Testis (tissue), 5 donors: ENCODE measurements at places on chromosomes 16 and 17. TPM values are rescaled to one million over a fixed set of nuclear protein-coding genes. Genes with fewer than 3 reads are reported as not detected.

DNA sequence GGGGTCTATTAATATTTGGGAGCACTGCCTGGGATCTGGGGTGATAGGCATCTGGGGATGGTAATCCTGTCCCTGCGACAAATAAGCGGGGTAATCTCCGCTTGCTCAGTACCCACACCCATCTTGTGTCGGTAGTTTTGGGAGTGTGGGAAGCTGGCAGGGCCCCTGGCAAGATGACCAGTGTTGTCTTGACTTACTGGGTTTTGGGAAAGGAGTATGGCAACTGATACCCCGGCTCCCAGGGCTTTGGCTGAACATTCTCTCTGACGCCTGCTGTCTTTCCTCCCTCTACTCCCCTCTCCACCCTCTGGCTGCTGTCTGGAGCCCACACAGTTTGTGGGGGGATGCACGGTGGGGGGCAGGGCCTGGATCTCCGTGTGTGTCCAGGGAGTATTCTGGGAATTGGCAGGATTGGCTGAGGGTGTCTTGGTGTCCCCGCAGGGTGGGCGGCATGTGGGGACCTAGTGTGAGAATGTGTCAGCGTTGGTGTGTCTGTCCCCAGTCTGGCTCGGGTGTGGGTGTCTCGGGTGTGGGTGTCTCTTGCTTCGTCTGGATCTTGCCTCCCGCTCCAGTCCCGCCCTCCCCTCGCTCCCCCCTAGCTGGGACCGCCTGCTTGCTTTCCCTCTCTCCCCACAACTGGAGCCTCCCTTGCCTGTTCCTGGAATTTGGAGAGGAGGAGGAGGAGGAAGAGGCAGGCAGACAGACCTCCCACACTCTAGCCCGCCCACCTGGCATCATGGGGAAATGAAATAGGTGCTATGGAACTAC, 12.0 kb downstream of the RARA start:
- peak; percentile 88 for DNase-seq

DNA sequence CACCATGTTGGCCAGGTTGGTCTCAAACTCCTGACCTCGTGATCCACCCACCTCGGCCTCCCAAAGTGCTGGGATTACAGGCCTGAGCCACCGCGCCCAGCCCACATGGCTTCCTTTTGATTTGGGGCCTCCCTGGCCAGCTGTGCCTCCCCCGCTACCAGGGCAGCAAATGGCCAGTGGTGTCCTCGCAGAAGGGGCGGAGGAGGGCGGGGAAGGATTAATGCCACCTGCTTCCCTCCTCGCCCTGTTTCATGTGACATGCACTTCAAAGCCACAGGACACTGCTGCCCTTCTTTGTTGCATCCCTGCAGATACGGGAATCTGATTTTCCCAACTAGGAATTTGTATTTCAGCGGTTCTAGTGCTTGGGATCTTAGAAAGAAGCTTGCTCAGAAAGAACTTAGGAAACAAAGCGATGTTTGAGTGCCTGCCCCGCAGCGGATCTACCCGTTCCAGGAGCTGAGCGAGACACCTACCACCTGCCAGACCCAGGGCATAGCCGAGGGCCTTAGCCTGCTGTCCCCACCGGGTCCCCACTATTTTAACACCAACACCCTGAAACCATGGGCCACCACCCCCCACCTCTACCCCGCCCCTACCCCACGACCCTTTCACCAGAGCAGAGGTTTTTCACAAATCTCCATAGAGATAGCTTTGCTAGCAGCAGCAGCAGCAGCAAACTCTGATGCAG, 37.7 kb upstream of the CCDC182 start:
- no peak for DNase-seq

- DNase-seq: no peak
Measured at GRCh38 chr17:46984892-46985291, 5.8 kb upstream of the RPRML start.

DNA sequence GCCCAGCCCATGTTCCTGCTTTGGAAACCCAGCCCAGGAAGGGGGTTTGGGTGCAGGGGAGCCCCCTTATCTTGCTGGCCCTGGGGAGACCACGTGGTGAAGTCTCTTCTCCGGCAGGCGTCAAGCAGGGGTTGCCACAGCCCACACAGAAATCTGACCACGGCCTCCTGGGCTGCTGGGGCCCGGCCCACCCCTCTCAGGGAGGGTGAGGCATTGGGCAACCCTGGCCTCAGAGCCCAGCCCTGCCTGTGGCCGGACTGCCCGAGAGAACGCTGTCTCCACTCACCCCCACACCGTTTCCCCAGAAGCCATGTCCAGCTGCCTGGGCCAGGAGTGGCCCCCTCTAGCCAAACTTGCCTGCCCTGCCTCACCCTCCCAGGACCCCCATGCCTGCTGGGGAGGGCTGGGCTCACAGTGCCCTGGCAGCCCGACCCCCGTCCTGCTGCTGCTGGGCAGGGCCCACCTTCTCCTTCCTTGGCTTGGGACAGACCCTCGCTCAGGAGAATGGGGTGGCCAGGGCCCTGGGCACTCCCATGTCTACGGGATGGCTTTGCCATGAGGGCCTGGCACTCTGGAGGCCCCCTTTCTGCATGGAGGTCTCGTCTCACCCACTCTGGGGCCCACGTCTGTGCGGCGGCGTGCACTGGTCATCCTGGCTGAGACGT, 6.7 kb downstream of the RPUSD1 start:
- DNase-seq: no peak

- DNase-seq: no peak
Measured at GRCh38 chr17:68085771-68086381, 50.3 kb downstream of the KPNA2 start.

GRCh38 chr17:73973586-73974409, 229.7 kb upstream of the RPL38 start:
- DNase-seq: no peak

GRCh38 chr16:2056077-2056476, 8.3 kb downstream of the TSC2 start:
- no peak for DNase-seq

DNA sequence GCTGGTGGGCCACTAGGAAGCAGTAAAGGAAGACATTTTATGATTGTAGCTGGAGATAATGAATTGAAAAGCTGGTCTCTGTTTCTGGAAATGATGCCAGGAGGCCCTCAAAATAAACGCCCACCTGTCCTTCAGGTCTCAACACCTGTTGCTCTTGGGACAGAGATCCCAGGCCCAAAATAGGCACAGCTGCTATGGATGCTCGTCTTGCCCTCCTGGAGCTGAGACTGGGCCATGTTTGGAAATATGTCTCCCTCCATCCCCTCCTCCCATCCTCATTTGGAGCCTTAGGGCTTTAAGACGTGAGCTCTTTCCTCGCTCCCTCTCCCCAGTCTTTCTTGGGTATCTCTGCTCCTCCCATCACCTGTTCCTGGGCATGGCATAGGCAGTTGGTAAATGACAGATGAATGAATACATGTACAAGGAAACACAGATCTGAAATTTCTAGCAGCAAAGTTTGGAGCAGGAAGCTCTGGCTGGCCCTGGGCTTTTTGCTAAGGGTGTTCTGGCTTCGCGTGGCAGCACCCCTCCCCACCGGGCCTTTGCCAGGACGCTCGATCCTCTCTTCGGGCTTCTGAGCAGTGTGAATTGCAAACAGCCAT, 33.3 kb downstream of the MYH3 start:
- no peak for DNase-seq

GRCh38 chr17:43588121-43588520, 42.0 kb upstream of the ETV4 start:
- no peak for DNase-seq

The ZP2 gene
- 0.31 TPM for total RNA-seq

The ATAD5 gene
- 10.2 TPM for total RNA-seq

The TEX14 gene
- 27.7 TPM for total RNA-seq
